Type B pancreatic cell (in vitro differentiated cells): ENCODE measurements at places on chromosomes 5 and 9.

DNA sequence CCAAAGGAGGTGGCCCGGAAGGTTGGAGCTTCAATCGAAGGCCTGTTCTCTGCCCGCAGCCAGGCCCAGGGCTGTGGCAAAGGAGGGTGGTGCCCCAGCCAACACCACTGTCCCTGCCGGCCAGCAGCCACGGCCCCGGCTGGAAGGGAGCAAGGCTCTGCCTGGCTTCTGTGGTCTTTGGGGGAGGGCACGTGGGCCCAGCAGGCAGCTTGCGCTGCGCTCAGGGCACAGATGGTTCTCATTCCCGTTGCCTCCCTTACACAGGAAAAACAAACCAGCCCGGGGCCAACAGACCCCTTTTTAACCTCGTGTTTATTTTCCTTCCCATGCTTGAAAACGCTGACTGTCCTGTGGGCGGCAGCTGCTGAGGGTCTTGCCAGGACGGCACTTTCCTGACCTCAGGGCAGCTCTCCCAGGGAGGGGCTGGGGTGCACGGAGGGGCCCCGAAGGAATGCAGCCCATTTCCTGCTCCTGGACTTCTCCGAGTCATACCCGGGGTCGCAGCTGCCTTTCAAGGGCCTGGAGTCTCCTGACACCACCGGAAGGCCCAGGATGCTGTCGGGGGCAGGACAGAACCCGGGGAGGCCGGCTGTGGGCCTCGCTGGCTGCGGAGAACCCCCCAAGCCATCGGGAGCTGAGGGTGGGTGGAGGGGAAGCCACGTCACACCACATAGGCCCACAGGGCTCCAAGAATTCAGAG is 1.1 kb upstream of the GPSM1 start:
- DNase-seq = no peak

DNA sequence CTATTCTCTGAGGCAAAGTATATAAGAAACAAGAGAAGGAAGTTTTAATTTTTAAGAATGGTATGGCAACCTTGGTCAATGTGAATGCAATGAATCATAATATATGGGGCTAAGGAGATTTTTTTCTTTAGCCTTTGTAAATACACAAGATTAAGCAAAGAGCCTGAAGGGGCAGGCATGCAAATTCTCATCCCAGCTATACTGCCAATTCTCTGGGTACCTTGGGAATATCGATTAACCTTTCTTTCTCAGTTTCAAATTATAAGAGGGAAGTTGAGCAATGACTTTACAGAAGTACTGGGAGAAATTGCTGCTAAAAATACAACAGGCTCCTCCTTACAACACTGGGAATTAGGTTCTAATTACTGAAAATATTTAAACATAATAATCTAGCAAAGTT is 97.5 kb downstream of the MRPS27 start:
- no peak for DNase-seq

DNA sequence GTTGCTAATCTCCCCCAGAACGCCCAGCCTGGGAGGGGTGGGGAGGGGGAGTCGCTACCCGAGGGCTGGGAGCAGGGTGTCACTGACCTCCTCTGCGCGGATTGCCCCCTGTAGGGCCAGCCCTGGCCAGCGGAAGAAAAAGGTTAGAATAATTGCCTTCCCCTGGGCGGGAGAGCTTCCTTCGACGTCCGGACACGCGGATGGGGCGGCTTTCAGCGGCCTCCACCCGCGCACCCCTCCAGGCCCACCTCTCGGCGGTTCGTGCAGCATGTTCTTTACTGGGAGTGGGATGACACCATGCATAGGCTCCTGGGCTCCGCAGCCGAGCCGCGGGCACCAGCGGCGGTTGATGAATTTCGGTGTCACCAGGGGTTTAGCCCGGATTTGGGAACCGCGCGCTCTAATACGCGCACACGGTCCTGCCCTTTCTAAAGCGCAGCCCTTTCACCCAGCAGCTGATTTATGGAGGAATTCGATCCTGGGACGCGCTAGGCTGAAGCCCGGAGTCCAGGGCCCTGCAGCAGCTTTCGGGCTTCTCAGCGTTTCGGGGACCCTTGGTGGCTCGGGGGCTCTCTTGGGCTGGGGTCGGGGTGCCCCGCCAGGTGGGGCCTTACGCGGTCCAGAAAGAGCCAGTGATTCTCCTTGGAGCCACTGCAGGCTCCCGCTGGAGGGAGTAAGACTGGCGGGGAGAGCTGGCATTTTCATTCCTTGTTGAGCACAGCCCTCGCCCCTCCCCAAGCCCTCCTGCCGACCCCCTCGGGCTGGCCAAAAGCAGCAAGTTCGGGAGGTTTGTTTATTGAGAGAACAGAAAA is 10.1 kb downstream of the LMX1B start:
- DNase-seq = no peak

DNA sequence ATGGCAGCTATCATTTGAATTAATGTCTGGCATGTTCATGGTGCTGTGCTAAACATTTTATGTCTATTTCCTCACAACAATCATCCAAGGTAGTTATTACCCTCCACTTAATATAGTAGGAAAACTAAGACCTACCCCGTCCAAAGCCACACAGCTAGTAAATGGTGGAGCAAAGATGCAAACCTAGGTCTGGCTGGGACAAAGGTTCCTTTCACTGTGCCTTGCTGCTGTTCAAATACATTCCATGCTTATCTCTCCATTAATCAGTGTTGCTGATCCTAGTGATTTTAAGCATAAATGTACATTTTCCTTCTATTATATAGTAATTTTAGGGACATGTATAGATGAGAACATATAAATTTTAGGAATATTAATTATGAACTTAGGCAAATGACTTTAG is 38.7 kb downstream of the CCDC125 start:
- DNase-seq = no peak

- no peak for DNase-seq
Measured at GRCh38 chr5:155661859-155662258, 648.3 kb downstream of the KIF4B start.

DNA sequence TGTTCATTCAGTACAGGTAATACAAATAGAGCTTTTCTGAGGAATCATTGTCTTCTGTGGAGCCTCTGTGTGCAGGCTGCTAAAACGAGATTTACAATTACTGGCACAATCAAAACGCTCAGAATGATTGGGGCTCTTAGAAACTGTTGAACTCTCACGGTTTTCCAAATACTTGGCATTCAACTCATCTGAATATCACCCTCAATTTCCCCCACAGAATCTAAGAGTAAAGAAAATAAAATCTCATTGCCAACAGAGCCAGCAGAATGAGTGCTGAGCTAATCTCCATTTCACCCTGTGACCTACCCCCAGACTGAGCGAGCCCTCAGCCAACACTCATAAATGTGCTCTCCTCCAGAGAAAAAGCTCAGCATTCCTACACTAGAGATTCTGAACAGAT is 35.3 kb upstream of the TMED7 start:
- no peak for DNase-seq

GRCh38 chr9:90868555-90868954 is 66.9 kb downstream of the SYK start:
- no peak for DNase-seq

- no peak for DNase-seq
Measured at GRCh38 chr5:175714479-175715085, 56.7 kb downstream of the HRH2 start.

DNA sequence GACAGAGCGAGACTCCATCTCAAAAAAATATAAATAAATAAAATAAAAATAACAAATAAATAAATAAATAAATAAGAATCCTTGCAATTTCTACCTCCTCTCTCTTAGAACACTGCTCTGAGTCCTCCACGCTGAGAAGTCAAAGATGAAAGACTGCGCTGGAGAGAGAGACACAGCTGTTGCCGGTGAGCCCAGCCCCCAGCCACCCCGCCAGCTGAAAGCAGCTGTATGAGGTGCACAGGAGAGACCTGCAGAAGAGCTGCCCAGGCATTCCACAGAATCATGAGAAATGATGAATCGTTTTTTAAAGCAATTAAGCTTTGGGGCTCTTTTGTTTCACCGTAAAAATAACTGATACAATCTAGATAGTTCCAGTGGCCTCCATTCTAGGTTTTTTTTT is 16.3 kb upstream of the STRBP start:
- no peak for DNase-seq

DNA sequence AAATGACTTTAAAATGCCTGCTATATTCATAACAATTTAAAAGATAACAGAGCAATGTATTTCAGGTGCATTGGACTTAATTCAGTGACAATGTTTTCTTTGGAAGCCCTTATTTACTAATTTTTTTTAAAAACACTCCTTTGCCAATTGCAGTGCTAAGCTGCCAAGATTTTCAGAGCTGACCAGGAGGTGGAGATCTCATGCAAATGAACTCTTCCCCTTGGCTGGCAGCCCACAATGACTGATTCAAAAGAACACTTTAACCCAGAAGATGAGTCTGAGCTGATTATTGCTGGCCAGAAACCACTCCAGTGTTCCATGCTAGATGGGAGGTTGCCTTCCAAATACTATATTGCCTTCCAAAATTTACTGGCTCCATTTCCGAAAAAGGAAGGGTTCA is 128.3 kb upstream of the CCNH start:
- no peak for DNase-seq

DNA sequence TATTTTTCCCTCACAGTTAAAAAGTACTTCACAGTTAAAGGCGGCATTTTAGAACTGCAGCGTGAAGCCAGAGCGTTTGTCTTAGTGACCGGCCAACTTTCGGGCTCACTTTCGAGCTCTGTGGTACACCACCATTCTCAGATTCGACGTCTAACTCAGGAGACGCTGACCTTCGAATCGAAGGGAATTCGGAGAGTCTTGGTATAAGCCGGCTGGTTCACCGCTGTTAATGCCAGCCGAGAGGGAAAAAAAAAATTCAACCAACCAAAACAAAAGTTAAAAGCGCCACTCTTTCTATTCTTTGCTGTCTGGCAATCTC is 544 bp upstream of the SNX24 start:
- DNase-seq = no peak

DNA sequence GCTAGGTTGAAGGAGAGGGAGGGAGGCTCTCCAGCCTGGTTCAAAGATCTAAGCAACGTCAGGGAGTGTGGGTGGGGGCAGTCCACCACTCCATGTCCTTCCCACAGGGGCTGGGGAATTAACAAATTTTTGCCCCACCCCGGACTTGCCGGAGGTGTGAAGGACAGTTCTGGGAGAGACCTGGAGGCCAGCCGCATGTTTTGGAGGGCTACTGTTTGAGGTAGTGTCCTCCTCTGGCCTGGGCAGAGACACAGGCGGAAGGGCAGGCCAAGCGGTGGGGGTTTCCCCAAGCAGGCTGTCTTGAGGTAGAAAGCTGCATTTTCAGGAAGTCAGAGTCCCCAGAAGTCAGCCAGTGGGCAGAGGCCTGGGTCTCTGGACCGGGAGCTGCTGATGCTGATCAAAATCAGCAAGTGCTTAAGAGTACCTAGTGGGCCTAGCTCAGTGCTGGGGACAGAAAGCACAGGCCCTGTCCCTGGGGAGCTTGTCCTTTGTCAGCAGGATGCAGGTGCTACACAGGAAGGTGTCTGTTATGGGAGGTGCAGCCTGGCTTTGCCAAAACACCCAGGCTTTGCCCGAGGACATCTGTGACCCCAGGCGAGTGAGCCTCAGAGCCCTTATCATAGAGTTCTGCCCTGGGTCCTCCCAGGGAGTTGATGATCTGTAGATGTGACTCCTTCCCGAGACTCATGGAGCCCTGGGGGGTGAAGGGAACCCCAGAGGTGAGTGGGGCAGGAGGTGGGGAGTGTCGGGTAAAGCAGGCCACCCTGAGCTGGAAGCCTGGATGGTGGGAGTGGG is 18.5 kb downstream of the JADE2 start:
- no peak for DNase-seq

- no peak for DNase-seq
Measured at GRCh38 chr5:96242571-96242970, 190.5 kb downstream of the PCSK1 start.

GRCh38 chr9:69090946-69091345 is 55.4 kb downstream of the FXN start:
- DNase-seq = no peak

- no peak for DNase-seq
Measured at GRCh38 chr5:159884917-159885620, 31.2 kb upstream of the ADRA1B start.

GRCh38 chr5:128132499-128132898 is 48.9 kb downstream of the SLC12A2 start:
- DNase-seq = no peak

DNA sequence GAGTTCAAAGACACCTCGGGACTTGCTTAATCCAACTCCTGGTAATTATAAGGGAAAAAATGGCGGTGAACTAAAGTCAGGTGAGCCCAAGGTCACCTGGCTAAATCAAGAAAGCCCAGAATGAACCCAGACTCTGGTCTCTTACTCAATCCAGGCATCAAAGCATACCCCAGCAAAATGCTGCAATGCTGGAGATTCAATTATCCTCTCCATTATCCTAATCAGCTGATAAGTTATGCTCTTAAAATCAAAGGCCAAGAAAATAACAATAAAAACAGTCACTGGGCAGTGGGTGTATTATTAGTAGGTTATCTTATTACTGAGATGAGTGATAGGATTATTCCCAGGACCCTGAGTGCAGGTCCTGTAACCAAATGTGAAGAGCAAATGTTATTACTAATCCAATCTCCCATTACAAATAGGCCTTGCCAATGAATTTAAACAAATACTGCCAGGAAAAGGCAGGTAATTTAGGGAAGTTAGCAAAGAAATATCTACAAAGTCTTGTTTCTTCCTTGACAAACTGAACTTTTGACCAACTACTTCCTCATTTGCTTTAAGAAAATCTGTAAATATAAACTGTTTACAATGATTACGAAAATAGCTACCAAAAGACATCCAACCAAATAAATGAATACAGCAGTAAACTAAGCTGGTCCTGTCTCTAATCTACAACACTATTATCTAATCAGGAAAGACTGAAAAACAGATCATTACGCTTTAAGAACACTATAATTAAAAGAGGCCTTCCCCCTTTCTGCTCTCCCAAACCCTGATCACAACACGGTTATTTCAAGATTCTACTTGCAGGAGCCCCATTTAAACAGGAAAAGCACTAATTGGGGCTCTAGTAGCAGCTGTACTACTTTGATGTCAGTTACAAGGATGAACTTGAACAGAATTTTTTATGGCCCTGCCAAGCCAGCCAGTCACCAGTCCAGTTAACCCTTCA is 103.2 kb downstream of the MED27 start:
- no peak for DNase-seq

DNA sequence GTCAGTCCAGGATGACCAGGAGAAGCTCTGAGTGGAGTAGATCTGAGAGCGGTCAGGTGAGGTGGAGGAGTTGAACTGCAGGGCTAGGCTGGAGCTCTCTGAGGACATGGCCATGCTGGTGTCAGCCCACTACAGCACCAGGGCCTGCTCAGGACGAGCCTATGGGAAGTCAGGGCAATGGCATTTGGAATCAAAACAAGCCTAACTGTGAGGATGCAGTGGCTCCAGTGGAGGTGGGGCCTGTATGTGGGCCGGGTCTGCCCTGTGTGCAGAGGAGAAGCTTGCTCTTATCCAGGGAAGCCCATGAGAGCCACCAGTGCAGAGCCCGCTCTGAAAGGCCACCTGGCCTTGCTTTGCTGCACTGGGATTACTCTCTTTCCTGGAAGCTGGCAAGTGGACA is 11.1 kb downstream of the CXCL14 start:
- DNase-seq = no peak
